Fibroblast of skin of right biceps (primary cell): ENCODE measurements at places on chromosomes 1 and 21.

- DNase-seq: peak; percentile 66
Observed at GRCh38 chr1:71657891-71658679, 577.2 kb upstream of the ZRANB2 start.

GRCh38 chr1:187491082-187491720 lies 662.5 kb downstream of the PLA2G4A start:
- peak; percentile 62 for DNase-seq

GRCh38 chr1:151847867-151848596 lies 5.5 kb downstream of the THEM5 start:
- DNase-seq: no peak

GRCh38 chr1:114152508-114153260 lies 985 bp downstream of the SYT6 start:
- DNase-seq: peak; percentile 46

DNA sequence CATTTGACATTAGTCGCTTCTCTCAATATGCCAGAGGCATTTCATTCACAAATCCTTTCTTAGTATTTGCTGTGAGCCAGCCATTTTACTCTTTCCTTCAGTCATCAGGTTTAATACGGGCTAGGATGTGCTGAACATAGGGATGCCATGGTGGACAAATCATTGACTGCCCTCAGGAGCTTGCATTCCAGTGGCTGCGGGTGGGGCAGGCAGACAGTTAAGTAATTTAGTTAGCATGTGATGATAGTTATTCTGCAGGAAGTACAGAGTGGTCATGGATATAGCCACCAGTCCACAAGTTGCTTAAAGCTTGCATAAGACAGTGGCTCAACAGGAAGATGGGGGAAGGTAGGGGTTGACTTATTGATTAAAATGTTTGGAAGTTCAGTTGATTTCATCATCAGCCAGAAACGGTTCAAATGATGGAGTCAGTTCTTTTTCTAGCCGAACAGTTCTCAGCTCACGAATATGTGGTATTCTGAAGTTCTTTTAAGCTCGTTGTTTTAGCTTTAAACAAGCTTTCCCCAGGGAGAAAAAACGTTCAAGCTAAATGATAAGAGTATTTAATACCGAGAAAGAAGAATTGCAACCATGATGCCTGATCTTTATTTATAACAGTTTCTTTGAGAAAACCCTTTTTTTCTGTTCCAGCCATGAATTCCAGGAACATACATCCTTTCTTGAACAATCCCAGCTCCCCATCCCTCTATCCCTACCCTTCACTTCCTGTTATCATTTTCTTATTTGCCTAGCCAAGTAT lies 1.4 kb downstream of the SLC22A15 start:
- peak; percentile 81 for DNase-seq

- DNase-seq: no peak
Observed at GRCh38 chr1:62800281-62800680, 16.3 kb downstream of the ATG4C start.

DNA sequence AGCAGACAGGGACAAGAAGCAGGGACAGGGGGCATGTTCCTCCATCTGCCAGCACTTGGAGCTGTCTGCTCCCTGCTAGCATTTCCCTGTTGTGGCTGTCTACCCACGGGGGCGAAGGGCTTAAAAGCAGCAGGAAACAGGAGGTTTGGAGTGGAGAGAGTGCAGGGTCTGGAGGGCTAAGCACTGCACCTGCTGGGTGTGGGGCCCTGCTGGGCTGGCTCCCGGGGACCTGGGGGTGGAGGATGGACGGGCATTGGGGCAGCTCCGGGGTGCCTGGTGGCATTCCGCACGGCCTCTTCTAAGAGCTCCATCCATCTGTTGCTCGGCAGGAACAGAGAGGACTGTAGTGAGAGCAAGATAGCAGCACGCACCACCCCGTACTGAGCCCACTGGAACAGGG lies 21.2 kb downstream of the LRRC71 start:
- DNase-seq: no peak

DNA sequence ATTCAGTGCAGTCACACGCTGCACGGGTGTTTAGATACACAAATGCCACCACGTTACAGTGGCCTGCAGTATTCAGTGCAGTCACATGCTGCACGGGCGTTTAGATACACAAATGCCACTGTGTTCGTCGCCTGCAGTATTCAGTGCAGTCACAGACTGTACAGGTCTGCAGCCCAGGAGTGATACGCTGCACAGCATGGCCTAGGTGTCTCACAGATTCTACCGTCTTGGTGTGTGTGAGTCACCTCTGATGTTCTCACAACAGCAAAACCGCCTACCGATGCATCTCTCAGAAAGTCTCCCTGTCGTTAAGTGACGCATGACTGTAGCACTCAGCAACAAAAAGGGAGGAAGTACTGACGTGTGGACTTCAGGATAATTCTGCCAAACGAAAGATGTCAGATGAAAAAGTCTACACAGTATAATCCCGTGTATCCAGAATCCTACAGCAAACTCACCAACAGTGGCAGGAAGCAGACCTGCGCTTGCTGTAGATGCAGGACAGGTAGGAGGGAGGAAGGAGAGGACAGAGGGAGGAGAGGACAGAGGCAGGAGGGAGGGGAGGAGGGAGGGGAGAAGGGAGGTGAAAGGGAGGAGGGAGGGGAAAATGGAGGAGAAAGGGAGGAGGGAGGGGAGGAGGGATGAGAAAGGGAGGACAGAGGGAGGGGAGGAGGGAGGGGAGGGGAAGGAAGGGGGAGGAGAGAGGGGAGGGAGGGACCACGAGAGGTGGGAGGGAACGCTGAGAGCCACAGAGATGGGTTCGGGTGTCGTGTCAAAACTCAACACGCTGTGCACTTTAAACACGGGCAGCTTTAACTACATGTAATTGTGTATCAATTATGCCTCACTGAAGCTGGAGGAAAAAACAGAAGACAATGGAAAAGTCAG lies 36.3 kb upstream of the PCBP3 start:
- peak; percentile 36 for DNase-seq

DNA sequence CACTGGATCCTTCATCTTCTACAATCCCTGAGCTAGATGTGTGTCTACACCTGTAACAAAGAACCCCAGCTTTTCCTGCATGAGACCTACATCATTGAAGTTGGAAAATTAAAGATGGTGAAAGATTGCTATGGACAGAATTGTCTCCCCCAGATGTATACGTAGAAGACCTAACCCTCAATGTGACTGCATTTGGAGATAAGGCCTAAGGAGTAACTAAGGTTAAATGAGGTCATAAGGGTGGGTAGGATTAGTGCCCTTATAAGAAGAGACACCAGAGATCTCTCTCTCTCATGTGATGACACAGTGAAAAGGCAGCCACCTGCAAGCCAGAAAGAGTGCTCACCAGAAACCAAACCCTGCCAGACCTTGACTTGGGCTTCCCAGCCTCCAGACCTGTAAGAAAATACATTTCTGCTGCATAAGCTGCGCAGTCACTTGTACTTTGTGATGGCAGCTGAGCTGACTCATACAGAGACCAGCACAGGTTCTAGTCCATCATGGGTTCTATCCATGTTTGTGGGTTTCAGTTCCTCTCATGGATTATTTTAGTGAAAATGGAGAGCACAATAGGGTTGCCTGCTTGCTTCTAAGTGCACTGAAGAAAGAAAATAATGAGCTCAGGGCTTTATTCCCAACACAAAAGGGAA lies 180.8 kb downstream of the TPR start:
- DNase-seq: peak; percentile 16

DNA sequence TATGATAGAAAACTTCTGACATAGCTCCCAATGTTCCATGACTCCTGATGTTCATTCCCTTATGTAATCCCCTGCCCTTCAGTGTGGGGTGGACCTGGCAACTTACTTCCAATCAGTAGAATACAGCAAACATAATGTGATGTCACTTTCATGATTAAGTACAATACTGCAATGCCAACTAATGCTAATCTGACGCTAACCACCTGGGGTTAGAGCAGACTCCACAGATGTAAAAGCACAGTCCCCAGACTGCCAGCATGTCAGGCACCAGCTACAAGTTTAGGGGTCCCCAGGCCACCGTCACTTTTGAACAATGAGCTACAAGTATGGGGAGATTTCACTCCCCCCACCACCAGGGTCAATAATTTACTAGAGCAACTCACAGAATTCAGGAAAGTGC lies 32.3 kb upstream of the FBXO28 start:
- no peak for DNase-seq

- peak; percentile 5 for DNase-seq
Observed at GRCh38 chr1:40755067-40755466, 28.5 kb upstream of the KCNQ4 start.

DNA sequence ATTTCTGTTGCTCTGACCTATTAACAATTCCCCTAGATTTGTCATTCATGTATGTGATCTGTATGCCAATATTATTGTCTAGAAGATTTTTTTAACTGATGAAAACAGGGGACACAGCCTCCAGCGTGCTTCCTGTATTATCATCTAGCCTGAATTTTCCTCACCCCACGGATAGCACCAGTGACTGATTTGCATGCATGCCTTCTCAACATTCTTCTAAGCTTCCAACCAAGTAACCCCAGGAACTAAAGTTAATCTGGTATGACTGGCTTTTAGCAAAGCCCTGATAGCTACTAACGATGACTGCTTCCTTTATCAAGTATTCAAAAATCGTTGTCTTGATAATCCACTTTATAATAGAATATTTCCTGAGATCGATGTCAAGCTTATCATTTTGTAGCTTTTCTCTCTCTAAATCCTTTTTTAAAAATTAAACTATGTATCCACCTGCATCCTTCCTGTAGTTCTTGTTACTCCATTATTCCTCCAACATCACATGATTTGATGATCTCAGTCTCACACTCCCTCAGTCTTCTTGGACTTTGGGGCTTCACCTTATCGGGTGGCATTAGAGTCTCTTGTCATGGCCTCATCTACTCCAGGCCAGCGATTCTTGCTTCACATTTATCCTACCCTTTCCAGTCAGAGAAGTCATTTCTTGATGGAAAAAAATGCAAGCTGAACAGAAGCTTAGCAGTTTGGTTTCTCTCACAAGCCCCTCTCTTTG lies 19.0 kb downstream of the BCAR3 start:
- peak; percentile 69 for DNase-seq

DNA sequence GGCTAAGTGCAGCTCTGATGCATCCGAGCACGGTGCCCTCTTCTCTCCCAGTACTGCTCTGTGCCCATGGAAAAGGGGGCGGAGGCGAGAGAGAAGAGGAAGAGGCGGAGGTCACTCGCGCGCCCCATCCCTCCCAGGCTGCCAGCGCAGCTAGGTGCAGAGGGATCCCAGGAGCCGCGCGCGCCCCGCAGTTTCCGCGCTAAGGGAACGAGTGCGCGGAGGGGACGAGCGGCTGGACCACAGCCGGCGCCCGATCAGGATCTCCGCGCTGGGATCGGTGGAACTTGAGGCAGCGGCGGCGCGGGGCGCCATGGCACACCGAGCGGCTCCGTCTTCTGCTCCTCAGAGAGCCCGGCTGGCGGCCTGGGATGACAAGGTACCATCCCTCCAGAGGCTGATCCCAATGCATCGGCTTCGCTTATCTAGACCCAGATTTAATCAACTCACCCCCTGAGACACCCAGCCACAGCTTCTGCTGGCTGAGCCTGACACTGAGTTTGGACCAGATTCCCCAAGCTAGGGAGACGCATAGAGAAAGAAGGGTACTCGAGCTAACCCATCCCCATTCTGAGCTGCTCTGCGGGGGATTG lies at the start of gene PTGFR:
TSS of gene PTGFR (plus strand) at position 114 of the 590 bp plus-strand sequence. CDS start 1,770 bp downstream, outside the sequence.
- DNase-seq: peak; percentile 55

DNA sequence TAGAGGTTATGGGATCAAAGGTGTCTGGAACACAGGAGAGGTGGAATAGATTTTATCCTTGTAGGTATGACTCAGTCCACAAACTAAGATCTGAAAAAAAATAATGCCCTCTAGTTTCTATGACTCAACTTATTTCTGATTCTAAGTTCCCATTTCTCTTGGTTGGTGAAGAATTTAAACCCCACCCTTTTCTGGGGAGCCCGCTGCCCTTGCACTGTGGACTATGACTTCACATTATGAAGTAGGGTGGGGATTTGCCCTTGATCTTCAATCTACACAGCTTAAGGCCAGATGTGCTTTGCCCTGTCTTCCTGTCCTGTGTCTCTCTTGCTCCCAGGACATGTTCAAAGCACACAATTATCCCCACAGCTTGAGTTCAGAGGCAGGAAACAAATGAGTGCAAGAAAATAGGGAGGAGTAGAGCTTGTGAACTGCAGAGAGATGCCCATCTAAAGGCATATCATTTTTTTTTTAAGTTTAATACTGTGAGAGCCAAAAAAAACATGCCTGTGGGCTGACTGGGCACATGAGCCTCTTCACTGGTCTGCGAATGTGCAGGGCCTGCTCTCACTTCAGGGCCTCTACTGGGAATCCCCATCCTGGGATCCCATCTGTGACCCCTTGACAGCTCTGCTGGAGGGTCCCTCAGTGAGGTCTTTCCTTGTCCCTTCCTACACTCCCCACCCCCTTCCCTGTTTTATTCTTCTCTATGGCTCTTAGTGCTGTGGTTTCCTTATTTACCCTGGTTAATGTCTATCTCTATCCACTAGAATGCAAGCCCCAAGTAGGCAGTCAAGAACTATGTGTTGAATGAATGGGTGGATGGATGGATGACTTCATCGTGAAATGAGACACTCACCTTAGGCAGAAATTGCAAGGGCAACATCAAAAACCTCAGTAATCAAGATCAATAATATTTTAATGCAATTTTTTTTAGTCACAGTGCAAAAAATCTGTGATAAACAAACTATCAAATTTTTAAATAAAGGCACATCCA lies 61.5 kb downstream of the CD58 start:
- peak; percentile 84 for DNase-seq

DNA sequence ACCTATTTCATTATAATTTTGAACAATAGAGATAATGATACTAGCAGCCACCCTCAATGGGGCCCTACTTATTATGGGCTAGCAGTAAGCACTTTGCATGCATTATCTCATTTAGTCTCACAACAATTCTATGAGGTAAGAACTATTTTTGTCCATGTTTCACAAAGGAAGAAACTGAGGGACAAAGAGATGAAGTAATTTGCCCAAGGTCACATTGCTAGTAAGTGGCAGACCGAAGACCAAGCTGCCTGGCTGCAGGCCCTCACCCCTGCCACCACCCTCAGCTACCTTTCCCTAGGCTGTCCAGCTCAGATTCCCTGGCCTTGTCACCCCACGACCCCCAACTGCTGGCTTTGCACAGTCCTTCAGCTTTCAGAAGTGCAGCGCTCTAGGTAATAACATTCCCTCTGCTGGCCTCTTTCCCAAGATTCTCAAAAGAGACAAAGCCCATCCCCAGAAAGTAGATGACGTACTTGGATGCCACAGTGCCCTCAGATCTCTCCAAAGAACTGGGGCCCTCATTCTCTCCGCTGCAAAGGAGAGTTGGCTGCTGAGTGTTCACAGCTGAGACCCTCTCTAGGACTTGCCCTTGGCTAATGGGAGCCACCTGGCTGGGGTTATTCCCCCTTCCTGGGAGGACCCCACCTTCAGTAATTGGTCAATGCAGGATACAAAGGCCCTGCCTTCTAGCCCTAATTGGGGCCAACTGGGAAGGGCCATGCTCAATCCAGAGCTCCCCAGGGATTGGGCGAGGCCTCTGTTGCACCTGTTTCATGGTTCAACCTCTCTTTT lies 39.5 kb downstream of the IRF2BP2 start:
- no peak for DNase-seq

- DNase-seq: no peak
Observed at GRCh38 chr1:221795380-221795779, 53.5 kb upstream of the DUSP10 start.
